ENCODE measurements at places on chromosomes 6 and 20.

DNA sequence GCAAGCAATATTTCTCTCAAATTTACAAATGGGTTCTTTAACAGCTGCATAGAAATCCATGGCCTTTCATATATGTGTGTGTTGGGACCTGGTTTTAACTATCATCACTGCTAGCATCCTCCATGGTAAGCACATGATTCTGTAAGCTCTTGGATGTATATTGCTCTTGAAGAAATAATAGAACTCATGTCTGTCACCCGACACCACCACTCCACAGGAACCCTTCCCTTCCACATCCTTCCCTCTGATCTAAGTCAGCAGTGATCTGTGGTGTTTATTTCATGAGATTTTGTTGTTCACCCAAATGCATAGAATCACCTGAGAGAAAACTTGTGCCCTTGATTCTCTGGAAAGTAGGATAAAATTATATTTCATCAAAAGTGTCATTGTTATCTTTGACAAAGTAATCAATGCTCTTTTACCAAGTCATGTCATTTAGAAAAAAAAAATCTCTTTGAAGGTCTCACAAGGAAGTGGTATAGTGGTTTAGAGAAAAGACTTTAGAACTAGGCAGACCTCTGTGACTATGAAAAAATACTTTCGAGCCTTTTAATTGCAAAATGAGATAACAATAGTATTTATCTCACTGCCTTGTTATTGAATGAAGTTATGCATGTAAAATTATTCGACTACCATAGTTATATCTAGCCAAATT, 649.8 kb upstream of the SLC35B3 start:
- no peak for DNase-seq

- DNase-seq = peak; percentile 18
Measured at GRCh38 chr20:10430000-10430466, 4.0 kb downstream of the MKKS start.

DNA sequence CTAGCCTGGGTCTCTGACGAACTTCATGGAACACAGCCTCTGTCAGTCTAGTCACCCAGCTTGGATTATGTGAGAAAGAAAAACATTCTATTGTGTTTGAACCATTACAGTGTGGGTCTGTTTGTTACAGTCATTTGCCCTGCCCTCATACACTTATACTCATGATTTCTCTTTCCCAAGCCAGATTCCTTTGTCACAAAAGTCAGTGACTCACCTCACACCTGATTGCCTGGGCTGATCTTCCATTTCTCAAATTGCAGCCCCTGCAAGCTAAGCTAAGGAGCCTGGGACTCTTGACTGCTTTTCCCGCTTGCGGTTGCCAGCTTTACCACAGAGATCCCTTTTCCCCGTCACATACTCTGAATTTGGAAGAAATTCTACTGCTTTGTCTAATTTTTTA, 395.9 kb downstream of the SAMD5 start:
- DNase-seq = no peak

DNA sequence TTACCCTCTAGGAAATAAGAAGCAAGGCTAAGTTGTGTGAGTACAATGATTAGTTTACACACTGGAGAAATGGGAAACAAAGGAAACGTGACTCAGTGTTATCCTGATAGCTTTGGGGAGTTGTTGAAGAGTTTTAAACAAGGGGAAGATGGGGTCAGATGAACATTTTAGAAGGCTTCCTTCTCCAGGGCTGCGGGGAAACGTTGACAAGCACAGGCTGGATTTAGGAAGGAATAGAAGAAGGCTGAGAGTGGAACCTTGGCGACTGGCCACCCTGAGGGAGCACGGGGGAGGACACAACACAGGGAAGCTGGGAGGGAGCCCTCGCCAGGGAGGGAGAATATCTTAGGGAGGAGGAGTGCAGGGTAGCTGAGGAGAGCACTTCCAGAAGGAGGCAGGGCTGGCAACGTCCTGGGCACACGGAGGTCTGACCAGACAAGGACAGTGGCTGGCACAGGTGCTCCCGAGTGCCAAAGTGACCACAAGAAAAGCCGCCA, 134.7 kb downstream of the AIG1 start:
- DNase-seq = no peak

DNA sequence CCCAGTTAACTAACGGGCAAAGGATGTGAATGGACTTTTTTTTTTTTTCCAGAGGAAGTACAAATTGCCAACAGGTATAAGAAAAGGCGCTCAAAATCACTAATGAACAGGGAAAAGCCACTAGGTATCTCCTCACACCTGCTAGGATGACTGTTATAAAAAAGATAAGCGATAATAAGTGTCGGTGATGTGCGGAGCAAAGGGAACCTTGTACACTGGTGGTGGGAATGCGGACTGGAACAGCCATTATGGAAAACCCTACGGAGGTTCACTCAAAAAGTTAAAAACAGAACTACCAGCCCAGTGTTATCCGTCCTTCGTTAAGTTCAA, 787 bp upstream of the RAB32 start:
- no peak for DNase-seq

DNA sequence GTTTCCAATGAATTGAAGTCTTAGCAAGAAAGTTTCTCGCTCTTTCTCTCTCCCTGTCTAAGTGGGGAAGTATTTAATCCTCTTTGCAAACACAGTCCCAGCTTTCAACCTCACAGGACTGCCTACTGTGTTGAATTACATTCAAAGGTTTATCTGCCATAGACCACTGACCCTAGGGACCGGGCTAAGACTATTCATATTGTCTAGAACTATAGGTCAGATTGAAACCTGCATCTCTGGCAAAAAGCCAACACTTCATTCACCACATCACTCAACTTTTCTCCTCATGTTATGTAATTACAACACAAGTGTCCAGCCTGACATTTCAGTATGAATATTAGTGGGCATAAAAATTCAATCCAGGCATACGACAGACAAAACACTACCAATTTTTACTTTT, 314.7 kb upstream of the RSPO3 start:
- no peak for DNase-seq

DNA sequence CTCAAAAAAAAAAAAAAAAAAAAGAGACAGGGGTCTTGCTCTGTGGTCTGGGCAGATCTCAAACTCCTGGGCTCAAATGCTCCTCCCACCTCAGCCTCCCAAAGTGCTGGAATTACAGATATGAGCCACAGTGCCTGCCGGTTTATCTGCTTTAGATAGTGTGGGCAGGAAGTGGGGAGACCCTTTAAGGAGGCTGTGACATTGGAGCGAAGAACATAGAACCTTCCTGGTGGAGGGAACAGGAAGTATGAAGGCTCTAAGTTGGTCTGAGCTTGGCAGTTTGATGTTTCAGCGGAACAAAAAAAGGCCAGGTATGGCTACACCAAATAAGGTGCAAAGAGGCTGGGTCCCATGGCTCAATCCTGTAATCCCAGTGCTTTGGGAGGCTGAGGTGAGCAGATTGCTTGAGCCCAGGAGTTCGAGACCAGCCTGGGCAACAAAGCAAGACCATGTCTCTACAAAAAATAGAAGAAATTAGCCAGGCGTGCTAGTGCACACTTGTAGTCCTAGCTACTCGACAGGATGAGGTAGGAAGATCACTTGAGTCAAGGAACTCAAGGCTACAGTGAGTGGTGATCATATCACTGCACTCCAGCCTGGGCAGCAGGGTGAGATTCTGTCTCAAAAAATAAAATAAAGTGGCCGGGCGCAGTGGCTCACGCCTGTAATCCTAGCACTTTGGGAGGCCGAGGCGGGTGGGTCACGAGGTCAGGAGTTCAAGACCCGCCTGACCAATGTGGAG, 8.7 kb upstream of the ZMYND8 start:
- no peak for DNase-seq

- no peak for DNase-seq
Measured at GRCh38 chr6:30066082-30066481, 916 bp upstream of the PPP1R11 start.

DNA sequence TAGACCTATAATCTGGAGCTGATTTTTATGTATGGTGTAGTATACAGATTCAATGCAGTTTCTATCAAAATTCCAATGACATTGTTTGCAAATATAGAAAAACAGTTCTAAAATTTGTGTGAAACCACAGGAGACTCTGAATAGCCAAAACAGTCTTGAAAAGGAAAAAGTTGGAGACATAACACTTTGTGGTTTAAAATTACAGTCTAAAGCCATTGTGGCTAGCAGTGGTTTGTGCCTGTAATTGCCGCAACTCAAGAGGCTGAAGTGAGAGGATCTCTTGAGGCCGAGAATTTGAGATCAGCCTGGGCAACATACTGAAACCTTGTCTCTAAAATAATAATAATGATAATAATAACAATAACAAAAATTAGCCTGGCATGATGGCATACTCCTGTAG, 213.7 kb downstream of the CDKAL1 start:
- DNase-seq = no peak

- DNase-seq = no peak
Measured at GRCh38 chr20:21251278-21251677, 51.9 kb upstream of the XRN2 start.

DNA sequence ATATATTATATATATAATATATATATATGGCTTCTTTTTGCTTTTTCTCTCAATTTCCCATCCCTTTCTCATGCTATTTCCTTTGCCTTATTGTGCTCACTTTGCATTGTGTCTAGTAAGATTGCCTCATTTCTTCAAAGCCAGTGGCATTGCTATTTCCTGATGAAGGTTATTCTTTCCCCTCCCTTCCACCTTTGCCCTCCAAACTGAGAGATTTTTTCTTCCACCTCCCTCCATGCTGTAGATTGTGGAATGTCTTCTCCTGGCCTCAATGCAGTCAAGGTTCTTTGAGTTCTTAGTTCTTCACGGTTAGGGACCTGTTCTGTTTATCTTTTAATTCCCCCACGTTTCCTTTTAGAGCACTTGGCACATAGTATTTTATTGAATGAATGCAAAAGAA, 17.2 kb downstream of the SH3BGRL2 start:
- DNase-seq = no peak

GRCh38 chr6:43801495-43802181, 31.6 kb downstream of the VEGFA start:
- no peak for DNase-seq

- DNase-seq = no peak
Measured at GRCh38 chr20:12243327-12243726, 325.6 kb downstream of the BTBD3 start.

- no peak for DNase-seq
Measured at GRCh38 chr6:126672649-126673048, 332.7 kb downstream of the CENPW start.

DNA sequence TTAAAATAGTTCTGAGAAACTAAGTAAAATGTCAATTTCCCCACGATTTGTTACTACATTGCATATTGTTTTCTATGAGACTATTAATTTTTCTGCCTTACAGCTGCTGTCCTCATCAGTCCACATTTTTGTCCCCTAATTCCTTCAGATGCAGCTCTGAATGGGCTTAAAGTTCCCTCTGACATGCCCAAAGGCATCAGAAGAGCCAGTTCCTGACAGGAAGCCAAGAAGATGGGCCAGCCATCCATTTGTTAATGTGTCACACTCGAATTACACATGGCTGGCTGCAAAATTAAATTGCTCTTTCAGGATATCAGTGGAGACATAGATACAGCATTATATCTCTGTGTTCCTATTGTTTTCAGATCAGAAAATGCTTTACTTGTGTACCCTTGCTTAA, 1223.0 kb downstream of the EPHA7 start:
- no peak for DNase-seq

DNA sequence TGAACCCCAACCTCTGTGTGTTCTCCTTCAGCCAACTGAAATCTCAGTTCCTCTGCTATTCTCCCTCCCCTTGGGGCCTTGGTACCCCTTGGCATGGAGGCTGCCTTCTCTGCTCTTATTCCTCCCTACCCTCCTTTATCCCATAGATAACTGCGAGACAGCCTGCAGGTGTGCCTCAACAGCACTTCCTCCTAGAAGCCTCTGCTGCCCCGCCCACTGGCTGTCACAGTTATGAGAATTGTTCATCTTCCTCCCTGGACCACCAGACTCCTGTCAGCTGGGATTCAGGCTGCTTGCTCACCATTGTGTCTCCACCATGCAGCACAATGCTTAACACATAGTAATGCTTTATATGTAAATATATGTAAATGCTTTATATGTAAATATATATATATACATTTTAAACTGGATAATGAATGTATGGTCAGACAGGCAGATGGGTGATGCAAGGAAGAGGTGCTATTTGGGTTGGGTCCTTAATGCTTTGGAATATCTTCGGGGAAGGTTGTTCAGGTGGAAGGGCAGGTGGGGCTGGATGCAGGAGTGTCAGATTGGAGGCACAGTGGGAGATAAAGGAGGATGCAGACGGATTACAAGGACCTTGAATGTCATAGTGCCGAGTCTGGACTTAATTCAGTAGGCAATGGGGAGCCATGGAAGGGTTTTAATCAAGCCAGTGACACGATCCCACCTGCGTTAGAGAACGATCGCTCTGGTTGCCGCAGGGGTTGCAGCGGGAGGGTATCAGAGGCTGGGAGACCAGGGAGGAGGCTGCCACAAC, 4.9 kb downstream of the CDH22 start:
- DNase-seq = no peak

DNA sequence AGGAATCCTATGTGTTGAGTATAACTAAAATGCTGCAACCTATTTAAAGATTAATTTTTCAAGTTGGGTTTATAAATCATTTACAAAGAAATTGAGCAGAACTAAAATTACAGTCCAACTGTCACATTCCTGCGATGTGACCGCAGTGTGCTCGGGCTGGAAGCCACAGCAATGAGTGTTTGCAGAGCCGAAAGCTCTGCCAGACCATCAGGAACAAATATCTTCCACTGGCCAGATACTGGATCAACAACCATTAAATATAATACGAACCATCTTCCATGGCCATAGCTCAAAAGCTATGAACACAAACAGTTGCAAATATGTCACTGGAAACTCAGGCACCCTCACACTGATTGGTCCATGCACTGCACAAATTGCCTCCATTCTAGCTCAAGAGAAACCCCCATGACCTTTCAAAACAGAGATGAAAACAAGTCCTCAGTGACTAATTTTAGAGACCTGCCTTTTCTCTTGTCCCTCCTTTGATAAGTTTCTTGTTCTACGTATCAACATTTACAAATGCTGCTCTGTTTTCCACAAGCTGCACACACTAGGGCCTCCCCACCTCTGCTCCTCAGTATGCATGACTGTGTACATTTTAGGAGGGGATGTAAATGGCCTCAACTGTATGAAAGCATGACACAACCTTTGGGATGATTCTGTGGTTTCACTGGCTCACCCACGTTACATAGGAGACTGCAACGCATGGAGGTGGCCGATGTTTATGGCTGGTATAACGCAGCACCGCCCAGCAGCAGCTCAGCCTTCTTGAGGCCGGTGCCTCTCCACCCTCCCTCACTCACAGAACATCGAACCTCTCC, 171.7 kb downstream of the WDR27 start:
- no peak for DNase-seq

GRCh38 chr6:46704562-46704961, 16.9 kb downstream of the TDRD6 start:
- DNase-seq = no peak

GRCh38 chr6:83873869-83874268, 14.4 kb downstream of the CYB5R4 start:
- no peak for DNase-seq

DNA sequence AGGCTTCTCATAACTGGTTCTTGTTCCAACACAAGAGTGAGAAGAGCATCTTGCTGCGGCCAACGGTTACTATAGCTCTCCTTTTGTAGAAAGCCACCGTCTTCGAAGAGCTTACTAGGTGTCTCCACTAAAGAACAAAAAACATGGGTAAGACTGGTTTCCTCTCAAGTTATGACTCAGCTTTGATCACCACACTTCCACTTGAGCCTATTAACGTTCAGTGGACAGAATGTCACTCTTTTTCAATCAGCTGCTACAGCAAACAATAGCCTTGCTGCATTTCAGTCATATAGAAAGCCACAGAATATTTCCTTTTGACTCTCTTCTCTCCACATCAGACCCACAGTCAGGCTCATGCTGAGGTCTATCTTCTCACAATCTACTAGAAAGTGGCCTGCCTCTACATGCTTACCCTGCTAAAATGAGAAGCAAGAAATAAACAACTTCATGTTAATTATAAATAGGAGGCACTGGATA, 243.5 kb upstream of the PREP start:
- peak; percentile 84 for DNase-seq

- no peak for DNase-seq
Measured at GRCh38 chr6:150254770-150255169, 111.9 kb downstream of the PPP1R14C start.

Data from CD4-positive, alpha-beta T cell treated with Interleukin-4 for 4 hours (primary cell).